ENCODE measurements at places on chromosomes 1 and 21.

DNA sequence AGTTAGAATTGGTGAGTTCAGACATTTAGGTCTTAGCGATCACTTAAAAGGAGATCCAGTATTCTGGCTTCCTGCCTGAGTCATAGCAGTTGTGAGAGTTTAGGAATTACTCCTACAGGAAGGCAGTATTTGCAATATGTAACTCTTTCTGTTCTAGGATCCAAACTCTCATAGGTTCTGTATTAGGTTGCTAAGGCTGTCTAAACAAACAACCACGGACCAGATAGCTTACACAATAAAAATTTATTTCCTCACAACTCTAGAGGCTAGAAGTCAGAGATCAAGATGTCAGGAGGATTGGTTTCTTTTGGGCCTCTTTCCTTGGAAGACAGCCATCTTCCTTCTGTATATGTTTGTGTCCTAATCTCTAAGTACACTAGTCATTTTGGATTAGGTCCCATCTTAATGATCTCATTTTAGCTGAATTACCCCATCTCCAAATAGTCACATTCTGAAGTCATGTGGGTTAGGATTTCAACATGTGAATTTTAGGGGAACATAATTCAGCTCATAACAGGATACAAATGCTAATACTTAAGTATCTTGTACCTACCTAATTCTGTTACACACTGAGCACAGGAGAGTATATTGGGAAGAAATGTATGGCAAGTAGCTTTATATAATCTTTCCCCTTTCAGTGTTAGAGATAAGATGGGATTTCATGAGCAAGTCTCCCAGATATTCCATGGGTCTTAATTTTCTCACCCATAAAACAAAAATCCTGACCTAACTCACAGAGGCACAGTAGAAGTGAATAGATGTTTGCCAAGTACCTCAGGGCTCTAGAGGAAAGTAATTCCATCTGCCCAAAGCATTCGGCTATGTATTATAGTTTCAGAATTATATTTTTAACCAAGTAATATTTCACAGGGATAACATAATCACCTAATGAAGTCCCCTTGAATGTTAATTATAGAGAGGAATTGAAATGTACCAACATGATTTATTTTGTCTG, 144.4 kb downstream of the PTBP2 start:
- no peak for DNase-seq

DNA sequence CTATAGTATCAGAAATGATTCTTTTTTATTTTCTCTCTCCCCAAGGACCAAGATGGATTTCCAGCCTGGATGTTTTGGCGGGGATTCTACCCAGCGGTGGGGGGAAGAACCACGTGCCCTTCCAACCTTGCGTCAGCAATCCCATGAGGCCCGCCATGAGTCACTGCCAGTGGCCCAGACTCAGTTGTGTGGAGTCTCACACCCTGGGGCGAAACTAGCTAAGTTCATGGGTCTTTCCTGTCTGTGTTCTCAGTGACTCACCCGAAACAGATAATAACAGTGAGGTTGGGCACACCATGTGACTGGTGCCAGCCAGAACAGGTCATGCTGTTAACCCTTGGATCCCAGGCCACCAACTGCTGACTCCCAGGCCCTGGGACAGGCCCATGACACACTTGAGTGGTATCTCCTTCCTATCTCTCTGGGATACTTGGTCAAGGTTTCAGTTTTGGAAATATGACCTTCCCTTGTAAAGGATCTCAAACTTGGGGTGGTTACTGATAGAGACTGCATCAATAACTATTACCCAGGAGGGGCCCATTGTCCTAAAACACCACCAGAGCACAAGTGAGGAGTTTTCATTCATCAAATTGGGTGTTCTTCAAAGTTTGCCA, 98.0 kb upstream of the DUSP10 start:
- peak; percentile 46 for DNase-seq

- DNase-seq: no peak
Measured at GRCh38 chr1:14372526-14372925, 226.0 kb upstream of the KAZN start.

GRCh38 chr21:26412885-26413284, 160.2 kb downstream of the CYYR1 start:
- no peak for DNase-seq

GRCh38 chr1:234474375-234474774, 4.6 kb downstream of the TARBP1 start:
- no peak for DNase-seq

GRCh38 chr1:57910305-57910704, 486.4 kb upstream of the DAB1 start:
- DNase-seq: no peak

DNA sequence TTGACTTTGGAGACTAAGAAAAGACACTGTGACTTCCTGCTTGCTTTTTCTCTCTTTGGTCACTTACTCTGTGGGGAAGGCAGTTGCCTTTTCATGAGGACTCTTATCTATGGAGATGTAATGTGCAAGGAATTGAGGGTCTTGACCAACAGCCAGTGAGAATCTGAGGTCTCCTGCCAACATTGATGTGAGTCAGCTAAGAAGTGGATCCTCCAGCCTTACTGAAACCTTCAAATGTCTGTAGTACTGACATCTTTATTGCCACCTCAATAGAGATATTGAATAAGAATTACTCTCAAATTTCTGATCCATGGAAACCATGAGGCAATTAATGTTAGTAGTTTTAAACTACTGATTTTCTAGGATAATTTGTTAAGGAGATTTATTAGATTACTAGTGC, 598.4 kb downstream of the ADGRL2 start:
- no peak for DNase-seq

DNA sequence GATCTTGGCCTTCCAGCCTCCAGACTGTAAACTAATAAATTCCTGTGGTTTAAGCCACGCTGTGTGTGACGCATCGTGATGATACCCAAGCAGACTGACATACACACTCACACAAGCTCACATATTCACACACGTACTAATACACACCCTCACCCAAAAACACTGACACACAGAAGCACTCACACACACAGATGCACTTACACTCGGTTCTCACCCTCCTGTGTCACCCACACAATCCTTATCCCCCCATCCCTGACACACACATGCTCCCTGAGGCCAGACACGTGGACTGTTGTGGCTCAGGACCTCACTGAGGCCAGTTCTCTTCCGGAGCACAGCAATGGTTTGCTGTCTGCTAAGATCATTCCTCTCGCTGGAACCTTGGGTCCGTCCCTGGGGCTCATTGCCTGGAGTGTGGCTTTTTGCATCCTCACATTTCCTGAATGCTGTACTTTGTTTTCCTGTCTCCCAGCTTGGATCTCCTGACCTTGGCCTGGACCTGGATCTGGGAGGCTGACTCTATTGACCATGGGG, 76.9 kb upstream of the LYST start:
- DNase-seq: no peak

- DNase-seq: no peak
Measured at GRCh38 chr1:17404034-17404684, 32.2 kb downstream of the PADI6 start.

DNA sequence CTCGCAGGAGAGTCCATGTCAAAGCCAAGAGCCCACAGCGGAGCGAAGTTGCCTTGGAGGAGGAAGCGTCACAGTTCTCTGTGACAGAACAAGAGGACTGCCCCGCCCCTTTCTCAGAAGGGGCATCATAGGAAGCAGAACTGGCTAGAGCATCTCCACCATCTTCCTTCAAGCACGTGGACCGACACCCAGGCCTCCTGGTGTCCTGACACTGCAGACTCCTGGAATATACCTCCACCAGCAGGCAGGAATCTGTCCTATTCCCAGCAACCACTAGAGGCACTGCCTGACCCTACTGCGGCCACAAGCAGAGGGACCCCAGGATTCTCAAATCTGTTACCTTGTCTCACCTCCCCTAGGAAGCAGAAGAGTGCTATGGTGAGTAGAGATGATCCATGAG, 37.8 kb downstream of the GPA33 start:
- no peak for DNase-seq

GRCh38 chr21:16441789-16442188, 712.0 kb downstream of the USP25 start:
- DNase-seq: no peak

- no peak for DNase-seq
Measured at GRCh38 chr1:209600541-209600940, 17.0 kb downstream of the CAMK1G start.

DNA sequence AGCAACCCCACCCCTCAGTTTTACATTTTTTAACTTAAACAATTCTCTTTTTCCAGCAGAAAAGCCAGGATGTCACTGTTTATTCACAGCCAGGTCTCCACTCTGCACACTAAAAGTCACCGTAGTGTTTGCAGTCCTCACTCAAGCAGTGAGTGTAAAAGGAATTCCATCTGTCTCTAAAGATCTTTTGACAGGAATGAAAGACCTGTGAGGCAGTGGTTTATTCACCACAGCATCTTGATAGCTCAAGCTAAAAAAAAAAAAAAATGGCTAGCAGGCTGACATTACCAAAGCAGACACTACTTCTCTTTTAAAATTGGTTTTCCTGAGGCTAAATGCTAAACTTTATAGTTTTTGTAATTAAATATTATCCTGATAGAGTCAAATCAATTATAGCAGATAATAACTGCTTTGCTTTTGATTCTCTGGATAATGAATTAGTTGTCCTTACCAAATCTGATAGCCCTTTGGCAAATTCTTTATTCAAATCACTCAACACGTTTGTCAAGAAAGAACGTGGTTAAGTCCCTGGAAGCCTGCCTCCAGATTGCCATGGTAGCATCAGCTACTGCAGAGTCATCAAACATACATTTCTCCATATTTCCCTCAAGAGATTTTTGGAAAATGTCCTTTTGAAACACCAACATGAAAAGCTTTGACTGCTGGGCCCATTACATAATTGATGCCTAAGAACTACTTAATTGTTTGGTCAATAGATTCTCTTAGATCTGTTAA, 22.2 kb upstream of the SLC5A9 start:
- no peak for DNase-seq

- no peak for DNase-seq
Measured at GRCh38 chr21:37165586-37165985, 92.5 kb downstream of the TTC3 start.

GRCh38 chr1:153546796-153547559, 1.4 kb upstream of the S100A4 start:
- no peak for DNase-seq

DNA sequence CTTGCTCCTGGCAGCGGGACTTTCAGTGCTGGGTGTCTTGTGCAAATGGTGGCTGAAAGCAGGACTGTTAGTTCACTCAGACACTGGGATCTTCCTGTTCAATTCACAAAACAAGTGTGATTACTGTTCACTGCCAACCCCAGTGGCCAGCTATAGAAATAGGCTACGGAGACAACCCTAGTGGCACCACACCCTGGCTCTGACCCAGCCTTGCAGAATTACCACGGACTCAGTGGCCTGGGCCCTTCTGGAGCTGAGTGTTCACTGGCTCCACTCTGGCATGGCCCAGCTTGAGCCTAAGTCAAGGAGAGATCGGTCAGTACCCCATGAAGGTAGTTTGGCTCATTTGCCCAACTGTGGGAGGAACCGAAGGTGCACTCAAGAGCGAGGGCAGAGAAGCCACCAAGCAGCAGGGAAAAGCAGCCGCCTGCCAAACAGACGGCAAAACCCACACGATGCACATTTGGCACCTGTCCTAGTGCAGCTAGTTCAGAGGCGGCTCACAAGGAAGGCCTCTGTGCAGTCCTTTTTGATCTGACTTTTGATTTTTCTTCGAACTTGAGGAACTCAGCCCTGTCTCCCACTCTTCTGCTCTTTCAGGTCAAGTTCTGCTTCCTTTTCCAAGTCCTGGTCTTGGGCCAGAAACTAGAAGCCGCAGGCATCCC, 5.9 kb downstream of the KIAA2013 start:
- no peak for DNase-seq

DNA sequence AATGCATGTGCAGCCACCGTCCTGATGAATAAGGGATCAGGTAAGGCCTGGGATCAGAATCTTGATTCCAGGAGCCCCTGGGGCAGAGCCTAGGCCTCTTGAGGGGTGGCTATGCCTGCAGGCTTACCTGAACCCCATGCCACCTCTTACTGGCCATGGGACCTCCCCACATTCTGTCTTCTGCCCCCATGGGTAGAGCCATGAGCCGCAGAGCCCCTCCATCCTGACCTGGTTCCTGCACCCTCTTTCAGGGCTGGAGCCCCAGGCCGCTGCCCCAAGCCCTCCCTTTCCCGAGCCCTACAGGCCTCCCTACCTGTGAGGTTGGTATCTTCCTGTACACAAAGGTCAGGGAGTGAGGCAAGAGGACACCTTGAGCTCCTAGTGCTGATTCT, 120.8 kb downstream of the DMRTB1 start:
- no peak for DNase-seq

GRCh38 chr1:166184897-166185296, 18.1 kb upstream of the FAM78B start:
- no peak for DNase-seq

DNA sequence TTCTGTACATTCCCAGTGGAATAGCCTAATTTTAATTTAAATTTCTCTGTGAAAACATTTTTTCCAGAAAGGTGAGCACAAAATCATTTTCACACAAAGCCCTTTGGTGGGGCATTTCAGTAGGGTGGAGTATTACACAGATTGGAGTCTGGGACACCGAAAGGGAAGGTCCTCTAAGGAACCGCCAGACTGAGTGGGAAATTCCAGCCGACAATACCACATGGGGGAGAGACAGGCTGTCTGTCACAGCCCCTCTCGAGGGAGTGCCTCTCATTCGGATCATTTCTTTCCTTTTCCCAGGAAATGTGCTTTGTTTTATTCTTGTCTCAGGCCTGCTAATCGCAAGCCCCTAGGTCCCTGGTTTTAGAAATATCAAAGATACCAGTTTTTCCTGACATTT, 150.6 kb upstream of the HOOK1 start:
- DNase-seq: no peak

DNA sequence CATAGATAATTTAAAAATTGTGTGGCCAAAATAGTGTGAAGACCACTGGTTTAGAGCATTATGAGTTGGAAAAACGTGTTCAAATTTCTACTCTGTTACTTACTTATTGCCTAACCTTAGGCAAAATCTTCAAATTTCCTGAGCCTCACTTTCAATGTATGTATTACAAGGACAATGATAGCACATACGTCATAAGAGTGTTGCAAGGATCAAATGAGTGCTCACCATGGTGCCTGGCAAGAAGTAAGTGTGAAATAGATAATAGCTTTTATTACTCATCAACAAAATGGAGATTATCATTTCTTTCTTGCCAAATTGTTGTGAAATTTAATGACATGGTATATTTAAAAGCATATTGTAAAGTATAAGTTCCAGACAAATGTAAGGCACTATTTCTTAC, 57.2 kb downstream of the FH start:
- no peak for DNase-seq

DNA sequence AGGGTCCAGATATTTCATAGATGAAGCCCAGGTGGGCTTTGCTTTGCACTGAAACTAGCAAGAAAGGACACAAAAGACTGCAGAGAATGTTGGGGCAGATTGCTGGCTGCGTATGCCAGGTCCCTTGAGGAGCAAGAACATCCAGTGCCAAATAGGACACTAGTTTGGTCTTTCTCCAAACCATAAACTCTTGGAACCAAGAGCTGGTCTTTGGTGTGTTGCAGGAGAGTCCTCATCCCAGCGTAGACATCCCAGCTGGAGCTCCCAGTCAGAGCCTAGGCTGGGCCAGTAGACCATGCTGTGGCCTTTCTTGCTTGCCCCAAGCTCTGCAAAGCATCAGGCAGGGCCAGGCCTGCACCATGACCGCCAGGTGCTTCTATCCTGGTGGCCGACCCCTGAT, 87.5 kb downstream of the ATP5PO start:
- no peak for DNase-seq

Data from GM10248 (cell line).